ENCODE measurements at places on chromosomes 5 and 9.

DNA sequence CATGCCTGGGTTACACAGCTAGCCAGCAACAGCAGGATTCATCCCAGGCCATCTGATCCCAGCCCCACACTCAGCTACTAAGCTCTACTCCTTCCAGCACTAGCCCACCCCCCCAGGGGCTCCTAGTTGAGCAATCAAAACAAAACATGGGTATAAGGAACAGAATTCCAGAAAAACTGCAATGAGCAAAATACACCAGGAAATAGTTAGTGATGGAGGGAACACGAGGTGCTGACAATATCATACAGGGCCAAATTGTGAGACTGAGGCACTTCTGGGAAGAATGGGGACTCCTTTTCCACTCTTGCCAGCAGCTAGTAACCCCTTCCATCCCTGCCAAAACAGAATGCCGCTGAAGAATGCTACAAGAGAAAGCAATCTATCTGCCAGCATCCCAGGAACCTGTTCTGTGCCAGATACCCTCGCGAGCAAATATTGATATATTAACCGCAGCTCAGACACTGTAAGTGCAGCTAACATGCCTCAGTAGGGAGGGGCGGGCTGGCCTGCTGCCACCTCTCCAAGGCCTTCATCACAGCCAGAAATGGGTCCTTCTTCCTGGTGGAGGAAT lies 161.4 kb downstream of the SLIT3 start:
- DNase-seq, result no peak

DNA sequence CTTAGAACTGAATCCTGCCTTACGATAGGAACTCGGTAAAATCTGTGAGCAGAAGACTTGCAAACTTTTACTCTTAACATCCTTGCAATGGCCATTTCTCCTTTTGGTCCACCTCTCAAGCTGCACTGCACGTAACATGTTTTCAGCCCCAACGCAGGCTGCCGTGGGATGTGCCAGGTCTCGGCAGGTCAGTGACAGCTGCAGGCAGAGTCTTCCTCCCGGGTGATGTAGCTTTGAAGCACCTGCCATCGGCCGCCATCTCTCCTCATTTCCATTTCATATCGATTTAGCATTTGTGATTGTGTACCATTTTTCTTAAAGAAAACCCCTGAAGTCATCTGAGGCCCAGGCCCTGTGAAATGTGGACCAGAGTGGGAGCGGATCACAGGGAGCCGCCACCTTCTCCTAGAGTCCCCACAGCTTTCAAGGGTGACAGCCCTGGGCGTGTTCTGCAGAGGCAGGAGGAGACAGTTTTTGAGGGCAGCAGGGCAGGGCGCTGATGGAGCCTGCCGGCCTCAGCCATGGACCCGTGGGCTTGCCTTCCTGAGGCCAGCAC lies 25.8 kb upstream of the LPCAT1 start:
- no peak for DNase-seq

GRCh38 chr5:174444479-174445188 lies 279.7 kb upstream of the MSX2 start:
- no peak for DNase-seq

DNA sequence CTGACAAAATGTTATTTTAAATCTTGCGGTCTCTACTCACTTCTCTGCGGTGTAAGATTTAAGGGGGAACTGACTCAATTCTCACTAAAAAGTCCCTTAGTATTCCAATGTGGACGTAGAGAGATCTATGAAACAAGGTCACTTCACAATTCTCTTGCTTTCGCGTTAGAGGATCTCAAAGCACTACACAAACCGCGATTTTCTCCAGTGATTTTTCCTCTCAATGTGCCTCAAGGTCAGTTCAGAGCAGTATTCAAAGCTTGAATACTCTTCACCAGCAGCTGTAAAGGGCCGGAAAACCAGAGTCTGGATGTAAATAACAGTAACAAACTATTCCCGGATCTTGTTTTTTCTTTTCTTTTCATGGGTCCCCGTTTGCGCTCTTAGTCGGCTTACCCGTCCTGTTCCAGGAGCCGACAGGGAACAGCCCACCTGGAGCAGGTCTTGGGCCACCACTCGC lies 128.2 kb downstream of the TMEM161B start:
- DNase-seq, result no peak

- DNase-seq, result no peak
These were observed 609.2 kb downstream of the PSAT1 start for GRCh38 chr9:78905986-78906755.

- no peak for DNase-seq
These were observed 31.3 kb upstream of the TAS2R1 start for GRCh38 chr5:9661316-9662015.

GRCh38 chr9:4864234-4864661 lies 71.5 kb downstream of the RCL1 start:
- no peak for DNase-seq

GRCh38 chr9:93302586-93303257 lies 118.8 kb downstream of the WNK2 start:
- peak; percentile 77 for DNase-seq

DNA sequence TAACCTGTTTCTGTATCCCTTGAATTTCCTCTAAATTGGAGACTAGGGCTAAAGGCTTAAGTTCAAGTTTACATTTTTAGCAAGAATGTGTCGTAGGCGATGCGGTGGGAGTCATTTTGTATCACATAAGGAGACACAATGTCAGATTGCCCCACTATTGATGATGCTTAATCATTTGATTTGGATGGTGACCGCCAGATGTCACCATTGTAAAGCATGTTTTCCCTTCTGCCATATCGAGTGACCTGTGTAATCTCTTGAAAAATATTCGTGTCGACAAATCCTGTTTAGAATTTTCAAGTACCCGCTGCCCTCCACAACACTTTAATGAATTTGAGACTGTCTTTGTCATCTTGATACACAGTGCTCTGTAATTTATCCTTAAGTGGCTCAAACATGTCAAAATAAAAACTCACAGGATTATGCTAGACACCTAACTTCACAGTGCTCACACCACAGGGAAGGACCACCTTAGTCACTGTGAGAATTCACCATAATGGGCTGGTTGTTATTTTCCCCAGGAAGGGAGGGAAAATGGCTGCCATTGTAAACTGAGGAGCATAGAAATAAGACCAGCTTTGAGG lies 34.5 kb upstream of the SLC46A2 start:
- DNase-seq, result peak; percentile 38

DNA sequence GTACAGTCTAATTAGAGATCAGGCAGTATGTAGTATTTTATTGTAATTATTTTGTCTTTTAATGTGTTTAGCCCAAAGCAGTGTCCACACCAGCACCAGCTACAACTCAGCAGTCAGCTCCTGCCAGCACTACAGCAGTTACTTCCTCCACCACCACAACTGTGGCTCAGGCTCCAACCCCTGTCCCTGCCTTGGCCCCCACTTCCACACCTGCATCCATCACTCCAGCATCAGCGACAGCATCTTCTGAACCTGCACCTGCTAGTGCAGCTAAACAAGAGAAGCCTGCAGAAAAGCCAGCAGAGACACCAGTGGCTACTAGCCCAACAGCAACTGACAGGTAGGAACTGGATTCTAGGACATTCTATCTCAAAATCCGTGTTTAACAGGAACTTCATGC lies 23.2 kb downstream of the RAD23B start:
- DNase-seq, result no peak

- DNase-seq, result no peak
These were observed 27.7 kb upstream of the GFPT2 start for GRCh38 chr5:180380856-180381255.

DNA sequence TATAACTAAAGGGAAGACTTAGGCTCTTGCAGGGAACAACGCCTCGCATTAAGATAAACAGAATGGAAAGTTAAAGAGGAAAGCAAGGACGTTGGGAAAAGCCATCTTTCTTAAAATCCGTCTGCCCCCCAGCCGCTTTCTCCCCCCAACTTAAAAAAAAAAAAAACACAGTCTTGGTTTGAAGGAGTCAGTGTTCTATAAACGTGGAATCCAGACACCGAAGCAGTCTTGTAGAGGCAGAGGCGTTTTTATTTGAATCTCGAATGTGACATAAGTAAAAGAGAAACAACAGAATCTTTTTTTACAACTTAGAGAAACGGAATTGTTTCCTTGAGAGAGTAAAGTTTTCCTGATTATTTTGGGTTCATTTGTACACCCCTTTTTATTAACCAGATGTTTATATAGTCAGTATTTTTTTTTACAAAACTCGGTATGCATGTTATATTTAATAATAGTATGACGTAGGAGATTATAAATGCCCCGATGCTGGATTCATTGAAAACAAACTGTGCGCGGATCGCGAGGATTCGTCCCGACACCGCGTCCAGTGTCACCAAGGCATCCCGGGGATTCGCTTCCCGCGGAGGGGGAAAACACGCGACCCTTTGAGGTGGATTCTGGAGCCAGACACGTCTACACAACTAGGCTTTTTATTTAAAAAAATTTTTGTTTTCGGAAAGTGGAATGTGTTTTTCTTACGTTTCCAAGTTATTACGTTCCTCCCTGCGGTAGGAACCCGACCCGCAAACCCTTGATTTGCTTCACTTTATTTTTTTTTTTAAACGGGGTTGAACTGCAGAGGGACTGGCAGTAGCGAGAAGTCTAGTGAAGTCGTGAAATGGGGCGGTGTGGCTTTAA lies 6.7 kb downstream of the PTCH1 start:
- no peak for DNase-seq

DNA sequence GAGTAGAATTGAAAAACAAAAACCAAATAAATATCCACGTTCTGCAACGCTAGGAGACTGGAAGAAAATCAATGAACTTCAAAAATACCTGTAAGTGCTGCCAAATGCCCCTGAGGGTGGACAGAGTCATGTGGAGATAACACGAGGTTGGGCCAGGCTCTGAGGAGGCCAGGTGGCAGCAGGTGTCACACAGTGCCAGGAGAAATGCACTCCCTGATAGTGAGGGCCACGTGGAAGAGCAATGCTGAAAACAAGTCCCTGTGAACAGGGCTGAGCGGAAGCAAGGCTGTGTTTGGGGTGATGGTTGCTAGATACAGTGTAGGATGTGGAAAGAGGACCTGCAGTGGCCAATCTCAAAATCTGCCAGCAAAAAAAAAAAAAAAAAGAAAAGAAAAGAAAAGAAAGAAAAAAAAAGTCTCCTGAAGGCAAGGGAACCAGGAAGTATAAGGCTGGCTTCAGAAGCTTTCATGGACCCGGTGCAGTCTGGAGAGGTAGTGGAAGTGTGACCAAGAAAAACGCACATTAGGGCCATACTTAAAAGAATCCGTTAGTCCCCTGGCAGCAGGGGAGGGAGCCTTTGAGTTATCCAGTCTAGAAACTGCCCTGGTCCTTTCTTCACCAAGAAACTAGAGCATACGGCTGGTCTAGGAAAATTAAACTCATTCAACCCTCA lies 16.8 kb downstream of the C1QTNF3 start:
- no peak for DNase-seq

GRCh38 chr9:37531699-37532098 lies 44.5 kb downstream of the FBXO10 start:
- DNase-seq, result no peak

DNA sequence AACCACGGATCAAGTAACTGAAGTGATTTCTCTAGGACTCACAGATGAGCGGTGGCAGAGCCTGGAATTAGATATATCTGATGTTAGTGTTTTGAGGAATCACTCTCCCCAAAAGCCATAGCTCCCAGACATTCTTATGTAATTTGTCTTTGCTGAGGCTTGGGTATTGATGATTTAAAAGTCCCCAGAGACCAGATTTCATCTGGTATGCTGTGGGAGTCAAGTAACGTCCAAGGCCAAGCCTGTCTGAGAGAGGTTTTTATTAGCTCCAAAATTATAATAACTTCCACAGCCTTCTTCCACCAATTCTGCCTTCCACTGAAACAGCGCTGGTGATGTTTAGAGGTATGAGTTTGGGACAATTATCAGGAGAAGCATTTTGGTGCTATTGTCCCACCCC lies 21.3 kb upstream of the KCNIP1 start:
- DNase-seq, result no peak

DNA sequence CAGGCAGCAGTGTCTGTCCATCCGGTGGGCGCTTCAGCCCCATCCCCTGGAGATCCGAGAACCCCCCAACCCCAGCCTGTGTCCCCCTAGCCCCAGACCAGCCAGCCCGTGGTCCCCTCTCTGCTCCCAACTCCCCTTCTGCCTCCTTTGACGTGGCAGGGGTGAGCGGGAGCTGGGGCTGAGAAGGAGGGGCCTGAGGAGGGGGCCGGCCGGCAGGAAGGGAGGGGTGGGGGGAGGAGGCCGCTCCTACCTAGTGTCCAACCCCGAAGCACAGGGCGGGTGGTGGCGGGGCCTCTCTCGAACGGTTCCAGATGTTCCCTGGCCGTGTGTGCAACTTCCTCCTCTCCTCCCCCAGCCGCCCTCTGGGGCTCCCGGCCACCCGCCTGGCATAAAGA lies 31.0 kb downstream of the GOLGA2 start:
- DNase-seq, result no peak

DNA sequence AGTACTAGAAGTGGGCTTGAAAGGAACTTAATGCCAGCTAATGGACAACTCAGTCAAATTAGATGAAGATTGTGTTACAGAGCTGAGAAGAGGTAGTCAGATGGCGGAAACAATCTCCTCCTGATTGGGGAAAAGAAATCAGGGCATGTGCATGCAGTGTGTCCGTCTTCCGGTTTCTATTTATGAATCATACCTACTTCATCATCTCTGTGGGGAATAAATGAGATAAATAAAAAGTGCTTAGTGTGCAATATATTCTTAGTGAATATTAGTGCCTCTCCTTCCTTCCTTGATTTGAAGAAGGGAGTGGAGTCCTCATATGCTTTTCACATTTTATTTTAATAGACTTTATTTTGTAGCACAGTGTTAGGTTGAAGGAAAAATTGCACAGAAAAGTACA lies 108.7 kb upstream of the NFIL3 start:
- no peak for DNase-seq

DNA sequence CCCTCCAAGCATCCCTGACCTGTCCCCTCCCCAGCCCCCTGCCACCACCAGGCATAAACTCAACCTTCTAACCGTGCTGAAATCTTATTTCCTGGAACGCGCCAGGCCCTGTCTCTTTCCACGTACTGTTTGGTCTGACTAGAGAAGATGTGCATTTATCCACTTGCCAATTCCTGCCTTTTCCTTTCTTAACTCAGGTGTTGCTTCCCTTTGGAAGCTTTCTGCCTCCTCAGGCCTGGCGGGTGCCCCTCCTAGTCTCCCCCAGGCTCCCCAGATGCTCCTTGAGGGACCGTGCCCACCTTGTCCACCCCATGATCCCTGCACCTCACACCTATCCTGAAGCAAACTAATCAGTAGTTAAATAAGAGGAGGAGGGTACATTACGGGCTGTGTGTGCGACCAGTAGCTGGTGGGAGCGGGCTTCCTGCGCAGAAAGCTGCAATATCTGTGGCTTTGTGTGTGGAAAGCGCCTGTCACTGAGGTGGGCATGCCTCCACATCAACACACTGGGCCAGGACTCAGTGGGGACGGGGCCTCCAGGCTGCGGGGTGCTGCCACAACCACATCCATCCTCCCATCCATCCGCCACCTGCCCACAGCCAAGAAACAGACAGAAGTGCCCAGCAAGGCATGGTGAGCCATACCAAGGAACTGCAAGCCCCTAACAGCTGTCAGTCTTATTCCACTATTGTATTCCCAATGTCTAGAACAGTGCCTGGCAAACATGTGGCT lies 73.5 kb downstream of the COL23A1 start:
- no peak for DNase-seq

DNA sequence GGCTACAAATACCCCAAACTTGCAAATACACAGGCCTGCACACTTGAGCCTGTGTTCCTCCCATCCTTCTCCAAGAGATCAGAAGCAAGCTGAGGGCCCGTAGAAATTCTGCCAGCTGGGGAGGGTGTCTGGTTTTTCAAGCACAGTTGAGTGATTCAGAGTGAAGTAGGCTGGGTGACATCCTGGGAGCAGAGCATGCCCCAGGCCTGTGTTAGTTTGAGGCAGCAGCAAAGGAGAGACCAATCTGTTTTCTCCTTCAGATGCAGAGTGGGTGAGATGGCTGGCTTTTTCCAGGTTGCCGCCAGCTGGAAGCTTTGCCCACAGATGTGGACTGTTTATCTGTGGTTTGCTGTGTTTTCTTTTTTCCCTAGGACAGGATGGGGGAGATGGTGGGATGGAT lies 63.1 kb downstream of the RCL1 start:
- no peak for DNase-seq

Measured in PC-9 (cell line).